ENCODE measurements at places on chromosomes 16 and 17.

DNA sequence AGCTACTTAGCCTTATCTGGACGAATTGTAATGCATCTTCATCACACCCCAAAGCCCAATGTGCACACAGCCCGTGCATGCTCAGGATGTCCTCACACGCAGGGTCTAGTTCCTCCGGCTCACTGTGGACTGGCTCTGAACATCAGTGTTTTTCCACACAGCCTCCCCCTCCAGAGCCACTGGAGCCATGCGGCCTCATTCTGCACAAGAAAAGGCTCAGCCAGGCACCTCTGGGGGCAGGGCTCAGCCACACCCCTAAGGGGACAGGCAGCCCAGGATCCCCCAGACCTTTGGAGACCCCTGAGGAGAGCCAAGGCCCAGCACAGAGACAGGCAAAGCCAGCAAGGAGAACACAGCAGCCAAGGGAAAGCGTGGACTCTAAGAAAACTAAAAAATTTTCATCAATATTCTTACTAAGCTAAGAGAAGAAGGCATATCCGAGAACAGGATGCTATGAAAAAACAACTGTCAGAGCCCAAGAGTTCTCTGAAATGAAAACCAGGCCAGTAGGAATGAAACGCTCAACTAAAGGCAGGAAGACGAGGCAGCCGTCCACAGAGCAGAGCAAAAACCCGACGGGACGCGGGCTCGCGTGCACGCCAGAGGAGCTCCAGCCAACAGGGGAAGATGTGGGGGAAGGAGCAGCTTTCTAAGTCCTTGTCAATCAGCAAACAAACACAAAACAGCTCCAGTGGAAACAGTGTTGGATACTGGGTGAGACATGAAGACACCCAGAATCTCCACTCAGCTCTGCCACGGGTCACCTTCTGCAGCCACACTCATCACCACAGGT lies 34.5 kb downstream of the MAP1LC3B start:
- no peak for DNase-seq

DNA sequence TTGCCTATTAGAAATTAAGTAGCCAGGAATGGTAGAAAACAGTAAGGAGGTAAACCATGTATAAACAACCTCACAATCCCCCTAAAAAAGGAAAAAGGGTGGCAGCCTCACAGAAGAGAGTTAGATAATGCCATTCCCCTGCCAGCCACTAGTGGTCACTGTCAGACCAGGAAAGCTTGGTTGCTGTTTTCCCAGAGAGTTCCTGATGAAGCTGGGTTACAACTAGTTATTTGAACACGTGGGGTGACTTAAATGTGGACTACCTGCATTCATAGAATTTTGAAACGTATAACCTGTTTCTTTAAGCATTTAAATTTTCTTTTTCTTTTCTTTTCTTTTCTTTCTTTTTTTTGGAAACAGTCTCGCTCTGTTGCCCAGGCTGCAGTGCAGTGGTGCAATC lies 5.8 kb downstream of the GPRC5C start:
- no peak for DNase-seq

GRCh38 chr17:10646392-10646990 lies 10.6 kb downstream of the MYH3 start:
- peak; percentile 44 for DNase-seq

DNA sequence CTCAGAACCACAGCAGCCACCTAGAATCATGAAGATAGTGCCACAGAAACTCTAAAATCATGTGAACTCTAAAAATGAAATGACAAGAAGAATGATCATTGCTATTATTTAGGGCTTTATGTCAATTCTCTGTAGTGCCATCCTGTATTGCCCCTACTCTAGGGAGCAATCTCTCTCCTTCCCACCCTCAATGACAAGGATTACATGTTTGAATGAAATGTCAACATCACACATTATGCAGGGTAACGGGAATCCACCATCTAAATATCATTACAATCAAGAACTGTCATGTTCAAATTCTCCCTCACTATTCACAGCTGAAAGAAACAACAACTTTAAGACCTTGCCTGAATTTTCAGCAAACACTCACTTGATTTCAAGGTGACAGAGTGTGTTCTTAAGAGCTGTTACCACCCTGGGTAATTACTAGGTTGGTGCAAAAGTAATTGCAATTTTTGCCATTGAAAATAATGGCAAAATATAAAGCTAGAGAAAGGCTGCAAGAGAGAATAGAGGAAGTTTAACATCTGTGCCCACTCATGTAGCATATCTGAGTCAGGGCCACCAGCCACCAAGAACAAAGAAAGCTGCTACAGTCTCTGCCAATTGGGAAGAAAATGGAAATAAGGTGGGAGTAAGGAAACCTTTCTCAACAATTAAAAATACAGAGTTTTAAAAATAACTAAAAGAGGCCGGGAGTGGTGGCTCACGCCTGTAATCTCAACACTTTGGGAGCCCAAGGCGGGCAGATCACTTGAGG lies 112.8 kb upstream of the PSMD7 start:
- DNase-seq: no peak

DNA sequence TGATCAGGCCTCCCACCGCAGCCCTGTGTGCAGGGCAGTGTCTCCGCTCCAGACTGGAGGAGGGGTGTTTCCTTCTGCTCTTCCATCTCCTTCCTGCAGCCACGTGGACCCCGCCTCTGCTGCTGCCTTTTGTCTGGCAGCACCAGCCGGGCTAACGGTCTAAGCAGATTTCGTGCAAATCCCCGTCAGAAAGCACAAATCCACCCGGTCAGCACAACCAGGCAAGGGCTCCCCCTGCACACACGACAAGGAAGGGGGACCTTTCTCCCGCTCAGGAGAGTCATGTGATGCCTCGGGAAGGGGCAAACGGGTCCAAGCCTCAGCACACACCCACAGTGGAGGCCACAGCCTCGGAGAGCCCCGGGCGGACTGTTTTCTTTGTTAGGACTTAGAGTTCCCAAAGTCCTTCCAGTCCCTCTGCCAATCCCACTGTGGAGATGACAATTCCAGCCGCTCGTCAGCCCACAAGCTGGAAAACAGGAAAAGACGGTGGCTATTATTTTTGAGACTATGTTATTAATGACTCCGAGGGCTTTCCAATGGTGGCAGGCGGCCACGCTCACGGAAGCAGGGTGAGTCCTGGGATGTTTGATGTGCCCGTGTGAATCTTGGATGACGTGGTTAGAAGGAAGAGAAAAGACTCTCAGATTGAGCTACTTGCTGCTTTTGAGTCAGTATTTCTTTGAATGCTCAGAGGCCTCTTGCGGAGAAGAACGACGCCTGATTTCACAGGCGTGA lies 22.5 kb upstream of the MEAK7 start:
- no peak for DNase-seq

DNA sequence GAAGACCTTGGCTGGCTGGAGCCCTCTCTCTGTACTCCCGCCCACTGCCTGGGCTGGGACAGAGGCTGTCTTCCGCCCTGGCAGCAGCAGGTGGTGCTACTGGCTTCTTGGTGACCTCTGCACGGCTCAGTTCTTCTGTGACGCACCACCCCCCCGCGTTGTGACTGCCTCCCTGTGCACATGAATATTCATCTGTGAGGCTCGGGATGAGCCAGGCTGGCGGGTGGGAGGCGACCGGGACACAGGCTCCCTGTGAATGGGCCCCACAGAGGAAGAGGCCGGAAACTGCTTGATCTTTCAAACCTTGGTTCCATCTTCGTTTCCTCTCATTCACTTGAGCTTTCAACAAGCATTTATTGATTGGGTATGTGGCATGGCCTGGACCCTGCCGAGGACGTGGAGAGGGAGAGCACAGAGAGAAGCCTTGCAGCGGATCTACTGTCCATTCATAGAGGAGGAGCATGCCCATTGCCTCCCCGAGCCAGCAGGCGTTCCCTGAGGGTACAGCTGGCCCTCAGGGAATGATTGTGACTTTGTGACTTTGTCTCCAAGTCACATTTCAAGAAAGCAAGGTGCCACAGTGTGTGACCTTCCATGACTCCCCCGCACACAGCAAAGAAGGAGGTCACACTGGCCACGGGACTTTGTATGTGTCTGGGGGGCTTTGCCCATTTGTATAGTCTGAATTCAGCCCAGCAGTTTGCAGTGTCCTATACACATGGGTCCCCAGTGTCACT lies 45.0 kb downstream of the B9D1 start:
- peak; percentile 29 for DNase-seq

DNA sequence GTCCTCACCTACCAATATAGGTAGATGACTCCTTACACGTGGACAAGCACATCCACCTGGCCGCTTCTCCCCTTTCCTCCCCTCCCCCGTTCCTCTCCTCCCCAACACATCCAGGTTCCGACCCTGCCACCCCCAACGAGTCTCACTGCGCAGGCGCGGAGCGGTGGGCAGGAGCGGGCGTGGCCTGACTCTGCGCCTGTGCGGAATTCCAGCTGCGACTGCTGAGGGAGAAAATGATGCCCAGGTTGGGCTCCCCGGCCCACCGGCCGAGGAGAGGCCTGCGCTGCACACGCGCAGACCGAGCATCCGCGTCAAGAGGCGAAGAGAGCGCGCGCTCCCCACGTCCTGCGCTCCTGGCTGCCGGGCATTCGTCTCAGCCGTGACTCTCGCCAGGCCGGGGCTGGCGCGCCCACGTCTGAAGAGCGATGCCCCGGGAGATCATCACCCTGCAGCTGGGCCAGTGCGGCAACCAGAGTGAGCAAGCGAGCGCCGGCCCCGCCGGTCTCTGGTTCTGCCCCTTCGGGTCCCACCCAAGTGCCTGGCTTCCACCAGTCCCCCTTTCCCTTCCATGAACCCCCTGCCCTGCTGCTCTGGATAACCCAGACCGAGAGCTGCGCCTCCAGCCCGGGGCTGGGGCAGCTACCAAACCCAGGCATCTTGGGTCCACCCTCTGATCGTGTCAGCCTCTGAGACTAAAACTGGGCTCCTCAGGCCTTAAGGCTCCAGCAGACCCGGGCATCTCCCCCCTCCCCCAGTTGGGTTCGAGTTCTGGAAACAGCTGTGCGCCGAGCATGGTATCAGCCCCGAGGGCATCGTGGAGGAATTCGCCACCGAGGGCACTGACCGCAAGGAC lies at the start of gene TUBG2:
TSS of gene TUBG2 (plus strand) at position 206 of the 853 bp plus-strand sequence. CDS start at position 426, 220 bp downstream.
- peak; percentile 85 for DNase-seq

- no peak for DNase-seq
These were observed 9.8 kb downstream of the ST6GALNAC1 start for GRCh38 chr17:76633628-76634328.

GRCh38 chr17:76556765-76557367 lies 17.0 kb downstream of the PRCD start:
- no peak for DNase-seq

- no peak for DNase-seq
These were observed 95.4 kb downstream of the PRKCB start for GRCh38 chr16:23931199-23931598.

Data from HCEC 1CT (cell line).